ENCODE measurements at places on chromosomes 2 and 18. TPM values are rescaled to one million over a fixed set of nuclear protein-coding genes. Genes with fewer than 3 reads are reported as not detected.

The RND3 gene
- total RNA-seq, result 44.2 TPM

The CXCR4 gene
- 0.71 TPM for total RNA-seq

The POTEE gene
- total RNA-seq, result 0.06 TPM

The PLCD4 gene
- 0.29 TPM for total RNA-seq

The DCC gene
- total RNA-seq, result not detected

The TRIM43 gene
- total RNA-seq, result 0.13 TPM

The TNP1 gene
- not detected for total RNA-seq

The FBXO41 gene
- total RNA-seq, result 4.4 TPM

The ANKRD23 gene
- 2.3 TPM for total RNA-seq

The IL36G gene
- total RNA-seq, result not detected

The GKN1 gene
- total RNA-seq, result not detected

The TLX2 gene
- 0.36 TPM for total RNA-seq

The MFF gene
- 108 TPM for total RNA-seq

The G6PC2 gene
- total RNA-seq, result not detected

The EML6 gene
- total RNA-seq, result 1.2 TPM

The ABCG8 gene
- not detected for total RNA-seq

The CLIP4 gene
- total RNA-seq, result 21.4 TPM
